ENCODE measurements at places on chromosomes 5 and 9. TPM values are rescaled to one million over a fixed set of nuclear protein-coding genes. Genes with fewer than 3 reads are reported as not detected.
A peak's percentile ranks its signal among the peaks of the same experiment; 100 is the strongest.

The MCIDAS gene
- not detected for total RNA-seq

The F2RL2 gene
- total RNA-seq: 1.4 TPM

DNA sequence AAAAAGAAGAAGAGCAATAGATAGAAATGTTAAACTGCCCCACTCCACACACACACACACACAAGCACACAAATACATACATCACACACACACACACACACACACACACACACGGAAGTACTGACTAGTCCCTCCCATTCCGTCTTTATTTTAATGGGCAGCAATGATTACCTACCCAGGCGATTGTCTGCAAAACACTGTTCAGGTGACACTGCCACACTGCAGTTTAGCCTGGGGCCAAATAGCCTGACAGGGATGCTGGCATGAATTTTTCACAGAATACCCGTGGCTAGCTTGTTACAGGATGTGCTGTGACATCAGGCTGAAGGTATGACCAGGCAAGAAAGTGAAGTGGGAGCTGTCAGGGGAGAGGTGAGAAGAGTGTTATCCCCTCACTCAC, 86.9 kb downstream of the FRMD3 start:
- H3K36me3 ChIP-seq: no peaks in the 10 kb centered on the region
- no peaks in the 10 kb centered on the region for H3K4me1 ChIP-seq
- H3K27me3 ChIP-seq: no peaks in the 10 kb centered on the region
- H3K27ac ChIP-seq: peak overlapping the region; percentile 25
- no peak overlapping the region for H3K4me3 ChIP-seq

- no peaks in the 10 kb centered on the region for H3K27me3 ChIP-seq
- no peaks in the 10 kb centered on the region for H3K4me1 ChIP-seq
- H3K36me3 ChIP-seq: no peaks in the 10 kb centered on the region
- H3K4me3 ChIP-seq: no peak overlapping the region
Measured at GRCh38 chr5:96312383-96312782, 120.7 kb downstream of the PCSK1 start.

DNA sequence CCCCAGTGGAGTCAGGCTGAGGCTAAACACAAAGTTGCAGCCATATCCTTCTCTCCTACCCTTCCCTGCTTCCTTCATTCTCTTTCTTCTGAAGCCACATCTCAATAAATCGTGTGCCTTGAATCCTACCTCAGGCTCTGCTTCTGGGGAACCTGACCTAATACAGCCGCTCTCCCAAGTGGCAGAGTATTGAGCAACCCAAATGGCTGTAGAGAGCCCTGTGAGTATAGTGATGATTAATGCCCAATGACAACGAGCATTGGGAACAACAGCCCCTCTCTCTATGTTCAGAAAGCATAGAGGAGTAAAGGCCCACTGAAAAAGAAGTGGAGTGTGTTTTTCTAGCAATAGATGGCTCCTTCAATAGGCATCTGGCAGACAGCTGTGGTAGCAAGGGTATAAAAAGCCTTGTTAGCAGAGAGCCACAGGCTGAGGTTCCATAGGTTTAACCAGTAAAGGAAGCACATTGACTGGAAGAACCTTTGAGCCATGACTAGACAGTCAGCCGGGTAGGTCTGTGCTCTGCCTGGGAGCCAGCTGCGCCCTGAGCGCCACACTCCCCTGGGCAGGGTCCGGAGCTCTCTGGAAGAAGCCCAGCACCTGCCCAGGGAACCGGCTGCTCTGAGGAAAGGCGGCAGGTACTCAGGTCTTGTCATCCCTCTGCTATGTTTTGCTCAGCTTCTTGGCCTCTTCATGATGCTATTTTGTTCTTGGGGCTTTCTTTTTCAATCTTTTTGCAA, 22.6 kb upstream of the HSPA9 start:
- no peaks in the 10 kb centered on the region for H3K36me3 ChIP-seq
- no peaks in the 10 kb centered on the region for H3K27me3 ChIP-seq
- DNase-seq: peak; percentile 27
- no peaks in the 10 kb centered on the region for H3K4me1 ChIP-seq
- H3K27ac ChIP-seq: no peak overlapping the region
- no peak overlapping the region for H3K4me3 ChIP-seq

All from sigmoid colon (tissue), 7 donors.